NCI-H748 treated with DMSO at 0.1 percent for 48 hours (cell line): ENCODE measurements at places on chromosomes 6 and 20.

DNA sequence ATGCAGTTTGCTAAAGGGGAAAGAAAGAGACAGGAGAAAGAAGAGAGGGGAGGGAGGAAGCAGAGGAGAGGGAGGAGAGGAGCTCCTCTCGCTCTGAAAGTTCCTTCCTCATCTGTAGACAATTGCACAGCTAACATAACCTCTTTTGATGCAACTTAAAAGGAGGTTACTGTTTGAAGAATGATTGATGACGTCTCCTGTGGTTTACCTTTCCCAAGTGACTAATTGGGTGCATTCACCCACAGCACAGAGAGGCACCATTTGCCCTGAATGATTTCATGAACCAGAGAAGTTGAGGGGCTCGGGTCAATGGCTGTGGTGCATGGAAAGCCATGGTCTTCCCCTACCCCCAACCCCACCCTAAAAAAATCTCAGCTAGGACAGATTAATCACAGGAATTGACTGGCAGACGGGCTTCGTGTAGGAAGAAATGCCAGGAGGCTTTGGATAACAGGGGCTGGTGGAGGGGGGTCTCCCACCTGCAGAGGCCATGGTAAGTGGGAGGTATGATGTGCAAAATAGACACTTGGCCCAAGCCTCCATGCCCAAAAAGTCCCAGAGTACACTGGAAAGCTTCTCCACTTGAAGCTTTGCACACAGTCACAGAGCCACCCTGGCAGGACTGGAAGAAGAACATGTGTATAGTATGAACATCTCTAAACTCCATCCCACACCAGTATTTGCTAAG is 213.7 kb downstream of the ANKRD60 start:
- no peak for DNase-seq

- no peak for DNase-seq
Measured at GRCh38 chr20:933029-933428, 16.9 kb upstream of the ANGPT4 start.

DNA sequence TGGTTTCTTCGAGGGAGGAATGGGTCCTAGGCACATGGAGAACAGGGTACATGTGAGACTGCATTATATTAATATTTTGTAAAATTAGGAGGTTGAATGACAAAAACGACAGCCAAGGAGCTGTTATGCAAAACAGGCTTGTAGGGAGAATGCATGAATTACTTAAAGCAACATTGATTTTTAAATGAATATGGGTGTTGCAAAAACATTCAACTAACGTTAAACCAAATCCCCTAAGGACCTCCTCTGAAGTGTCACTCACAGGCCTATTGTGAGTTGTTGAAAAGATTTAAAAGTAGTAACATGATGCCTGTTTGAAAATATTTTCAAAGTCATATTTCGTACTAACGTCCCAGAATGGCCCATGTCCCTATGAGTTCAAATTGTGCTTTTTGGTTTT is 21.9 kb downstream of the FBXL4 start:
- no peak for DNase-seq

DNA sequence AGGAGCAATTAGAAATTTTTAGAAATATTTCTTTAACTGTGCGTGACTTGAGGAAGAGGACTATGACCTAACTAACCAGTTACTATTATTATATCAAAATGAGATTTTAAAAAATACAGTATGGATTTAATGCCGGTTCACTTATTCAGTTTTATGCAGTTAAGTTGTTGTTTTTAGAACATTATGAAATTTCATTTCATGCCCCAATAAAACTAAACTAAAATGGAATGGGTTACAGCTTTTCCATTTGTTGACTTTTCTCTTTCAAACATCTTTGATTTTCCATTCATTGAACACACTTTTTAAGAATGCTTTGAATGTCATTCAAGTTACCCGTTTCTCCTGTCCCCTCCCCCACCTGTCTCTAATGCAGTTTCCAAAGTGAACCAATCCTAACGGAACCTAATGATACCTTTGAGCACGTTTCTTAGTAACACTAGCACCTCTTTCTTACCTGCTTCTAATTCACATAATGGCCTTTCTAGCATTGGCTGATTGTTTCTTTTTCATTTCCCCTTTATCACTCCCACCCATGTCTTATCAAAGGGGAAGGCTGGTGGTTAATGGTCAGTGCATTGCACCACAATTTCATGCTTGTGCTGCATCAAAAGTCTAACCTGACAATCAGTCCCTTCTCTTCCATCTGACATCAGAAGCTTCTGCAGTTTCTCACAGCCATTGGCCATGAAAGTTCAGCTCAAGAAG is 262.2 kb upstream of the TAB2 start:
- DNase-seq, result no peak

GRCh38 chr6:70797625-70798024 is 129.9 kb downstream of the SMAP1 start:
- no peak for DNase-seq

- DNase-seq, result no peak
Measured at GRCh38 chr20:32443386-32443974, 85.3 kb downstream of the ASXL1 start.

DNA sequence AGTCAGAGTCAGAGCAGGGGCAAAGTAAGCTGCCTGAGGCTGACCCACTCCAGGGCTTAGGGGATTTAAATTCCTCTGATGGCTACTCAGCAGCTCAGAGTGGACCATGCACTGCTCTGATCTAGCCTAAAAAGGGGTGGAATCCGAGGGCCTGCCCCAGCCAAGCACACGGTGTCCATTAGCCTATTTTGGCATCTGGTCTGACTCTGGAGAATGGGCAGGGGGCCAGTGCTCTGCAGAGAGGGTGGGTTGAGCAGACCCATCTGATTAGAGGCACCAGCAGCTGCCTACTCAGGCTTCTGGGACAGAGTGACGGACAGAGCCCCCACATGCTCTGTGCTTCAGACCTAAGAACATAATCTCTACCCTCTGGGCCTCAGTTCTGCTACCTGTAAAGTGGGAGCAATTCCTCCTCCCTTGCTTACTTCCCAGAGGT is 25.9 kb upstream of the TGM2 start:
- DNase-seq, result no peak

- DNase-seq, result no peak
Measured at GRCh38 chr6:150177259-150177951, 34.6 kb downstream of the PPP1R14C start.

- no peak for DNase-seq
Measured at GRCh38 chr6:90294614-90294988, 2.0 kb downstream of the BACH2 start.

DNA sequence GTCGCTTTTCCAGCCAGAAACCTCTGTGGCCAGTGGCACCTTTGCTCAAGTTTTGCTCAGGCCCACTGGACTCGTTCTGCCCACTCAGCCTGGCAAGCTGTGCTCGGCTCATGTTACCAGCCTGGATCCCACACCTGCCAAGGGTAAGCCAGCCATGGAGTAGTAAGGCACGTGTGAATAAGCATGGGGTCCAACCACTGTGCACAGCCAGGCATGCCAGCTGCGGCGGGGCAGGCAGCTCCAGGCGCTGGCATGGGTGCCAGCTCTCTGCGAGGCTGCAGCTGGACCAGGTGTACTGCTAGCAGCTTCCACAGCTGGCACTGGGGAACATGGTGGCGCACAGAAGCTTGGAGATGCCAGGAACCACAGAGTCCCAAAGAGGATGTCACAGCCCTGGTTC is 32.1 kb upstream of the PDYN start:
- no peak for DNase-seq

DNA sequence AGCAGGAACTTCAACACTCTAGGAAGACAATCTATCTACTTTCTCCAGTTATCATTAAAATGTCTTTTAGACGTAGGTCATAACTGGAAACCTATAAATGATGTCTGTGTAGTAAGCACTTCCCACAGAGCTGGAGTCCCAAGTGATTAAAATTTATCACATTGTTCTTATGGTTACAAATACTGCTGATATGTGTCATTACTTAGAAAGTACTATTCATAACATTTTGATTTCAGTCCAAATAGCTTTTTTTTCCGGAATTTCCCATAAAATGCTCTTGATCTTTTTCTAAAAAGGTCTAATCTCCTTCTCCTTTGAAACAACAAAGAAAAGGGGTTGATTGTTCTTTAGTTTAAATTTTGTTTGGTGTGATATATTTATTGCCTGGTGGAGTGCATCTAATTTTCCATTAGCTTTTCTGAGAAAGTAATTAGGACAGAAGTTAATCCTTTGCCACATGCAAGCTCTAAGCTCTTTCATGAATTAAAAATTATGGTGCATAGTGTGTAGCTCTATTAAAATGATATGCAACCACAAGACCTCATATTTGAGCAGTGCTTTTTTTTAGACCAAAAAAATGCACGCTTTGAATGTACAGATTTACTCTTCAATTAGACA is 132.7 kb upstream of the TCF21 start:
- no peak for DNase-seq

GRCh38 chr20:33443512-33444239 is at the start of gene SNTA1:
Gene SNTA1, minus strand, starts transcription at chr20:33443763. Its CDS starts 143 bp downstream, at chr20:33443620.
- peak; percentile 86 for DNase-seq

- DNase-seq, result no peak
Measured at GRCh38 chr6:154440022-154440421, 70.5 kb downstream of the CNKSR3 start.
